ENCODE measurements at places on chromosomes 3 and 15.

DNA sequence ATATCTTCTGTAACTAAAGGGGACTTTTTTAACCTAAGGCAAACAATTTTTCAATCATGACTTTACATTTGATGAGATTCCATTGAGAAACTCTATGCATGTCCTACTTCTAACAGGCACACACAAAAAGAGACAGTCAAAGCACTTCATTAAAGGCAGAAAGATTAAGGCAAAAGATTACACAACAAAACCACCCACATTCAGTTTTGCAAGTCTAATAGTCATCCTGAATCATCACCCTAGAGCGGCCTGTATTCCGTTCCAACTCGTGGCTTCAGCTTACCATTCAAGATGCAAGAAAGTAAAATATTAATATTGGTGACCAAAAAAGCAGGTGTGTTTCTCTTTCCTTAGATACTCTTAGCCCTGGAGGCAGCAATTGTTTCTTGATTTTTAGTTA lies 205.9 kb downstream of the P3H2 start:
- DNase-seq: no peak

DNA sequence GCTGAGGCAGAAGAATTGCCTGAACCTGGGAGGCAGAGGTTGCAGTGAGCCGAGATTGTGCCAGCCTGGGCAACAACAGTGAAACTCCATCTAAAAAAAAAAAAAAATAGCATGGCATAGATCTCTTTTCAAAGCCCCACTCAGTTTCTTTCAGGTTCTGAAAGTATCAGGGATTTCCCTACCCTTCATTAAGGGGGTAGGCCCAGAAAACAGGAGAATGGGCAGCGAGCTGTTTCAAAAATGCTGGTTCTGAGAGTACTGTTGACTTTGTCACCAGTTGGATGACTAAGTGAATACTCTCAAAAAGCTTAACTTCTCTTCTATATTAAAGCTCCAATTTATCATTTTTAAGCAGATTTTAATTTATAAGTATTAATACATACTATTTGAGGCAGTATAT lies 72.8 kb downstream of the ARHGAP31 start:
- no peak for DNase-seq

DNA sequence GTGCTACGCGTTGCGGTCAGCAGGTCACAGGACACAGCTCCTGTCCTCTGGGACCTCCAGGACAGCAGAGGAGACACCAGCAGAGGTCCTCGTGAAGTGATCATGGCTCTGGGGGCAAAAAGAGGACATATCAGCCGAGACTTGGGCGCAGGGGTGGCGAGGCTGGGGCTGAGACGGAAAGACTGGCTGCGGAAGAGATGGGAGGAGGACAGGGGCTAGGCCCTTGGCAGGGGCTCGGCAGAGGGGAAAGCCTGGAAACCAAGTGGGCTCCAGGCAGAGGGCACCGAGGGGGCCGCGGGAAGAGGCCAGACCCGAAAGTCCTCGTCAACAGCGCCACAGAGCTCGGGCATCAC lies 4.9 kb upstream of the CFAP100 start:
- DNase-seq: no peak

GRCh38 chr3:63523100-63523499 lies 129.4 kb upstream of the SNTN start:
- no peak for DNase-seq

- DNase-seq: no peak
These were observed 65.7 kb upstream of the MRPL3 start for GRCh38 chr3:131568460-131568859.

GRCh38 chr3:188822411-188822810 lies 349.4 kb upstream of the TPRG1 start:
- DNase-seq: no peak

- DNase-seq: no peak
These were observed 76.5 kb downstream of the HMG20A start for GRCh38 chr15:77497110-77497737.

DNA sequence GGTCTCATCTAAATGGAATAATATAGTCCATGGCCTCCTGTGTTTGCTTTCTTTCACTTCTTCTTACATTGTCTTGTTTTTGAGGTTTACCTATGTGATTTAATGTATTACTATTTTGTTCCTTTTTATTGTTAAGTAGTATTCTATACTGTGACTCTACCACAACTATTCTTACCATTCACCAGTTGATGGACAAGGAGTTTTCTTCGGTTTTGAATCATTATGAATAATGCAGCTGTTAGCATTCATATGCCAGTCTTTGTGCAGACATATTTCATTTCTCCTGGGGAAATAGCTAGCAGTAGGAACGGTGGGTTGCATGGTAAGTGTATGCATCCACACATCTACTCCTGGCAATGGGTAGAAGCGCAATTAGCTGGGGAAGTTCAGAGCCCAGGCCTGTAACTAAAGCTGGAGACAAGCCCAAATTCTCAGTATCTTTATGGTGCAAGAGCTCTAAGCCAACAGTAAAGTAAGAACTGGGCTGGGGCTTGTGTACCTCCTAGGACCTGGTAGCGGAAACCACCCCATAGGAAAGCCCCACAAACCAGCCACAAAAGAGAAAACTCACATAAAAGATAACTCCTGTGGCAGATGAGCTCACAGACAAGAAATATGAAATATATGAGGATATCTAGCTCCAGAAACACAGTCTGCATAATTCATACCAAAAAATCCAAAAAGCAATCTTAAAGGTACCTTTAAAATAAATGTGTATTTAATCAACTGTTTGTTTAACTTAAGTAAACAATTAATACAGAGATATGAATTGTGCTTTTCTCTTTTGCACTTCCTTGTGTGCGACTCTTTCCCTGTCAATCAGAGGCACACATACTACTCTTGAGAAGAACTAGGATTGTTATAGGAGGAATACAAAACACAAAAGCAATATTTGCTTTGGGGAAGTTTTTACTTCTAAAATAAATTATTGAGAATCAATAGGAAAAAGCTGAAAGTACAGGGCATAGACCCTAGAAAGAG lies 2.7 kb upstream of the CSTA start:
- DNase-seq: no peak

GRCh38 chr3:171320750-171321558 lies 139.3 kb downstream of the TNIK start:
- no peak for DNase-seq

- no peak for DNase-seq
These were observed 24.0 kb downstream of the PLSCR5 start for GRCh38 chr3:146581080-146581601.

DNA sequence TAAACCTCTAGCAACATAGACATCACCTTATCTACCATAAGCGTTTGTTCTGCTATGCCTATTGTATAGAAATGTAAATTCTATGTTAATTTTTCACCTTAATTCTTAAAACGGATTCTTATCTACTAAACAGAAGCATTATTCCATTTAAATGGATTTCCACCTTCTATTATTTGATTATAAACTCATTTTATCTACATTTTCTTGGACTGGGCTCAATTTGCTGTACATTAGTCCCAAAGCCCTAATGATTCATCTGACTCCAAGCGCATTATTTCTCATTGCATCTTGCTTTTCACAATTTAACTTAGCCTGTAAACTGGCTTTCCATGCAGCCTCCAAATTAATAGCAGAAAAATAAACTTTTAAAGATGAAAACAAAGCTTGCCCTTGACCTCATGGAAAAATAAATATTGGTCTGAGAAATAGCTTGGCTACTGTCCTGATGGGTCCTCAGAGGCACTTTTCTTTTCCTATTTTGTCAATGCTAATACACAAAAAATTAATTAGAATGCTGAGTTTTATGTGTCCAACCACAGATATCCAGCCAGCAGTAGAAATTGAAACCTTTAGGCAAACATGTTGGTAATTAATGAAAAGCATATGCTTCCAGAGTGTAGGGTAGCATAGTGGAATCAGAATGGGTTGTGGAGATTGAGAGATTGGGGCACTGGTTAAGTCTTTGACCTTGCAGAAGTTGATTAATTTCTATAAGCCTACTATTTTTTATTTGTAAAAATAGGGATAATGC lies 81.4 kb upstream of the CFAP20DC start:
- DNase-seq: no peak

- no peak for DNase-seq
These were observed 125.1 kb downstream of the SHQ1 start for GRCh38 chr3:72722930-72723726.

- no peak for DNase-seq
These were observed 41.7 kb downstream of the APH1B start for GRCh38 chr15:63319065-63319464.

- DNase-seq: no peak
These were observed 219.3 kb downstream of the CBLB start for GRCh38 chr3:105649480-105649879.

- DNase-seq: no peak
These were observed 23.0 kb downstream of the MKRN2 start for GRCh38 chr3:12579905-12580304.

DNA sequence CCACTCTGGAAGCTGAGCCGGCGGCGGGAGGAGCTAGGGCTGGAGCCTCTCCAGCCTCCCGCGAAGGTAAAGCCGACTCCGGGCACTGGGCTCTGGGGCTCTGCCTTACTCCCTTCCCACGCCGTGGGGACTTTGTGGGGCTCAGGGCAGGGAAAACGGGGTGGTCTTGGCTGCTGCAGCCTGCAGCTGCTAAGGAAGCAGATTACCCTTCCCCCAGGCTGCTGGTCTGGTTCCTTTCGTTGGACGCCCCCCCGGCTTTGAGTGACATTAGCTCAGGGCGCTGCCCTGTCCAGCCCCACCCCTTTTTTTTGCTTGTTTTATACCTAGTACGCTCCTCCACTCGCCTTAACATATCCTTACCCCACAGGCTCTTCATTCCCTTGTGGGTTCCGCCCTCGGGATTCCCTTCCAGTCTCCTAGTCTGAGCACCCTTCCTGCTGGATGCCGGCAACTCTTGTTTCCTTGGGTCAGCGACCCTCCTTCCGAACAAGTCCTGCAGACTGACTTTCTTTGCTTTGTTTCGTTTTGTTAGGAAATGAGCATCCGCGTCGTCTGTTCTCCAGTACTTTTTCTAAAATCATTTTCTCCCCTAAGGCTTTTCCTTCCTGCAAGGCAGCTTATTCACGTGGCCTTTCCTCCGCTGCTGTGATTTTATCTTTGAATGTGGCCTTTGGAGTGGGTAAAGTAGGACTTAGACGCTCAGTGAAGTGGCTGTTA lies 551 bp downstream of the DNAJC13 start:
- DNase-seq: no peak

DNA sequence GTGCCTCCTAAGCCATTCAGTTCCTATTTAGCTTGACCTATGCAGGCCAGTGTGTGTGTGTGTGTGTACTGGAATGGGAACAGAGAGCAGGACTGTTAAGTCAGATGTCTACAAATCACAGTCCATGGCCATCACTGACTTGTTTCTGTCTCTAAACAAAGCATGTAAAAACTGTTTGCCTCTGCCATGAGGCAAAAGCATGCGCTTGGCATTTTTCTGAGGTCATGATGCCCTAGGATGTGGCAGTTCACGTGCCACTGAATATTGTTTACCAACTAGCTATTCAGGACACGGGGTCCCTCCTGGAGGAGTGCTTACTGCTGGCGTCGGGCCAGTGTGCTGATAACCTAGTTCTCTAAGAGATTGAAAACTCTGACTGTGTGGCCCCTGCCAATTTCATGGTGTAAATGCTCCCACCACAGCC lies 8.2 kb upstream of the ATP13A3 start:
- DNase-seq: no peak

DNA sequence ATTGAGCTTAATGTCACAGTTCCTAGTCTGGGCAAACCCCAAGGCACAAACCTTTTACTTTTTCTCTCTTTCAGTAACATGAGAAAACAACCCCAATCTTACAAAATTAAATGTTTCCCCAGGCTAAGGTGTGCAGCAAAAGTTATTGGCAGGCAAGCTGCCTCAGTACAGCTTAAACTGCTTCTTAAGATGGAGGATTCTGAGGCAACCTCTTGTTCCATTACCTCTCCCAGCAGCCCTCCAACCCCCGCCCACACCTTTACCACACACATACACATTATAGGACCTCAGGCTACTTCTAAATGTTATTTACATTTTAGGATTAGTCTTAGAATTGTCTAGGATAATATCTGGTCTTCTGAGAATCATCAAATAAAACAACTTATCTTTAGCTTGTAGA lies 22.3 kb upstream of the CBLB start:
- no peak for DNase-seq

DNA sequence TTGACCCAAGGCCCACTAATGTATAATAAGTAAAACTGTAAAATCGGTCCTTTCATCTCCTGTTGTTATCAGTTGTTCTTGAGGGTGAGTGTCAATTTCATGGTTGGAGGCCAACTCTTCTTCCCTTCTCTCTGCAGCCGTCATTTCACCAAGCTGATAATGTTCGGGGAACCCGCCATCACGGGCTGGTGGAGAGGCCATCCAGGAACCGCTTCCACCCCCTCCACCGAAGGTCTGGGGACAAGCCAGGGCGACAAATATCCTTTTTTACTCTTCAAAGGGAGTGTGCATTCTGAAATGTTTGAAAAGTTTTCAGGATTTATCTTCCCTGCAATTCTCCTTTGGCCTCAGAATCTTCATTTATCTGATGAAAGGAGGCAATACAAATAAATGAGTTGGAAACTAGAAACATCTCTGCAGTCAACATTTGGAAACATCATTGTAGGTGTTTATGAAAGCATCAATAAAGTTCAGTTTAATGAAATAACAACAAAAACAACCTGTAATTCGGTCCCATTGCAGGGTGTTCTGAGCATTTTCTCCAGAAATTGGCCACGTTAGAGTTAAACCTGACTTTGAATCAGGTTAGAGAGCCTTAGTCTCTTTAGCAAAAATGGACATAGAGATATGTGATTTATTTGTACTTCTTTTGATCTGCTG lies 63.9 kb downstream of the CRTC3 start:
- no peak for DNase-seq

DNA sequence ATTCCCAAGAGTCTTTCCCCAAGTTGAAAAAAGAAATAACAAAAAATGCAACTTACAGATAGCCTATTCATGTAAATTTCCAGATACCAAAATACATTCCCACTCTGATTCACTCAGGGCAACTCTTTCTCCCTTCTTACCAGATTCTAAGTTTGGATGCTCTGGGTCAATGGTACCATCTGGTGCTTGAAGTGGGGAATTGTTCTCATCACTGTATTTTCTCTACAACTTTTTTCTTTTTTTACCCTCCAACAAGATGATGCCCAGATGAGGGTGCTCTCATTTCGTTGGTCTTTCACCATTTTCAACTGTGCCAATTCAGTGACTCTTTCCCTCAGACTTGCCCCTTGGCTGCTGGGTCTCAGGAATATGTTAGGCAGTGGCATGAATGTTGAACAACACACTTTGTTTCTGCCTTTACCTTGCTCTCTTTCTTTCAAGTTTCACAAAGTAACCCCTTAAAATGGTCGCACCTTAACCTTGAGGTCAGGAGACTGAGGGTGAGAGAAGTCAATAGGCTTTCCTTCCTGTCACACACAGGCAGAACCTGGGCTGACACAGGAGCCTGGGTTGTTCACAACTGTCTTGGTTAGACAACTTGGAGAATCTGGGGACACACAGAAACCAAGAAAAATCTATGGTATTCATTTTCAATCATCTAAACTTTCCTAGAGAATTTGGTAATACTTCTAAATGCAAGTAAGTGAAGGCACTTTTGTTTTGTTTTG lies 330.7 kb upstream of the SLCO3A1 start:
- no peak for DNase-seq
